Glomerular endothelial cell (primary cell): ENCODE measurements at places on chromosomes 3 and 15. TPM values are rescaled to one million over a fixed set of nuclear protein-coding genes. Genes with fewer than 3 reads are reported as not detected.

DNA sequence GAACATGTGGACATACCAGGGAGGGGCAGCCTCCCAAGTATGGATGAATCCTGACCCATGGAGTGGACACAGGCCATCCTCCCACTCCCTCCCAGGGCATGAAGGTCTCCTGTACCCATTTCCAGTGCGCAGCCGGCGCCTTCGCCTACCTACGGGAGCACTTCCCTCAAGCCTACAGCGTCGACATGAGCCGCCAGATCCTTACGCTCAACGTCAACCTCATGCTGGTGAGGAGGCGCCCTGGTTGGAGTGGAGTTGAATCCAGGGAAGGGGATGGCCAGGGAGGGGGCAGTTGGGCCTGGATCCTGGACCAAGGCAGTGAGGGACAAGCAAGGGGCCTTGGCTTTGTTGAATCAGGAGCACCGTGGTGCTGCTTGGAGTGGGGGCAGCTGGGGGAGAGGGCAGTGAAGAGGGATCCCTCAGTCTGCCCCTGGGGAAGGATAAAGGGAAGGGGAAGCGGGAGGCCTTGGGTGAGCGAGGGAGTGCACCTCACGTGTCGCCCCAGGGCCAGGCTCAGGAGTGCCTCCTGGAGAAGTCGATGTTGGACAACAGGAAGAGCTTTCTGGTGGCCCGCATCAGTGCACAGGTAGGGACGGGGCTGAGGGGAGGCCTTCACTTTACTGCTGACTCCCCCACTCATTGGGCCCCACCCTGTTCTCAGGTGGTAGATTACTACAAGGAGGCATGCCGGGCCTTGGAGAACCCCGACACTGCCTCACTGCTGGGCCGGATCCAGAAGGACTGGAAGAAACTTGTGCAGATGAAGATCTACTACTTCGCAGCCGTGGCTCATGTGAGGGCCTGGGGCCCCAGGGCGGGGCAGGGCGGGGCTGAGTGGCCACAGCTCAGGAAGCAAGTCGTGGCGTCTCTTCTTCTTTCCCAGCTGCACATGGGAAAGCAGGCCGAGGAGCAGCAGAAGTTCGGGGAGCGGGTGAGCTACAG lies 25.3 kb downstream of the PTPN23 start:
- no peak for DNase-seq

DNA sequence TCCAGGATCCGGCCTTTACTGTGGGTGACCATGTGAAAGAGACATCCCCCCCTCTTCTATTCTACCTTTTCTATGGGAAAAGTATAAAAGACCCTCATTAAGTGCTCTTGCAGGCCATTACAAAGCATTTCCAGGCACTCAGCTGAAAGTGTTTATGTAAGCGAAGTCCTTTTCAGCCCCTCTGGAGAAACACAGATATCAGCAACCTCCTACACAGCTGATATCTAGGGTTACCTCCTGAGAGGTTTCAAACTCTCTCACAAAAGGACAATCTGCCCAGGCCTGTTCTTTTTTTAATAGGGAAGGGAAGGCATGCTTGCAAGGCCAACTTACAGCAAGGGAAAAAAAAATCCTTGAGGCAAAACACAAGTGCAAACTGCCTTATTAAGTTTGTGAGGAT lies 12.6 kb downstream of the ETV5 start:
- DNase-seq = no peak

- DNase-seq = no peak
Measured at GRCh38 chr3:194962056-194962455, 276.4 kb downstream of the FAM43A start.

Gene P2RY1
- 0.87 and 1.3 TPM in 2 replicates for total RNA-seq

GRCh38 chr15:96627031-96627568 lies 296.6 kb downstream of the NR2F2 start:
- DNase-seq = no peak

- no peak for DNase-seq
Measured at GRCh38 chr15:72827226-72827625, 43.7 kb upstream of the ADPGK start.

DNA sequence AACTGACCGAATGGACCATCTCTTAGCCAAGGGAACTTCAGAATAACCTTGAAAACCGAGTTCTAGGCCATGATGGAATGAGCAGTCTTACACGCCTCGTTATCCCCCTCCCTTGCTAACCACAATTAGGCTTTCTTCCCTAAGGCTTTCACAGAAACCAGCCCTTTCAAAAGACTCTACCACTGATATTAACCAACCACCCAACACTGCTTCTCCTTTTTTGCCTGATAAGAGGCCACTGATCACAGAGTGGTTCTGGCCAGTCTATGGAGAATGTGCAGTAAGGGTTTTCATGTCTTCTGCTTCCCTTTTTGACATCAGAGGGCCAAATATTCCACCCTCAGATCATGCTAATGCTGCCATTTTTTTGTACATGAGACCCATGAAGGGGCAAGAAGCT lies 59.3 kb downstream of the MCF2L2 start:
- DNase-seq = no peak
